ENCODE measurements at places on chromosomes 12 and 14.

- no peak for DNase-seq
Observed at GRCh38 chr12:59595565-59595882, 305 bp upstream of the SLC16A7 start.

DNA sequence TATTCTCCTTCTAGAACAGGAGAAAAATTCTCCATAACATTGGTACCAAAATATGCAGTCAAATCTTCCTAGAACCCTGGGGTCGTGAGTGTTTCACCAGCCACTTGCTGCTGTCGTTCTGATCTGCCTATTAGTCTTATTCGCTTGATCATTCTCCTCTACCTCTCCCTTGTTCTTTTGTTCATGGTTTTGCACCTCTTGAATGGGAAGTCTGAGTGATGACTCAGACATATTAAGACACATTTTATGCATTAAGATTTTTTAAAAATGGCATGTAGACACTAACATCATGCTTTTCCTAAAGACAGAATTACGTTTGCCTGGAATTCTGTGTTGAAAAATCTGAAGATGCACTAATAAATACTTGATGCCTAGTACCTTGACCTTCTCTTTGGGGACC lies 159.2 kb upstream of the LRIG3 start:
- DNase-seq: no peak

- no peak for DNase-seq
Observed at GRCh38 chr12:601976-602699, 61.1 kb downstream of the NINJ2 start.

GRCh38 chr14:55000381-55000780 lies 26.5 kb downstream of the WDHD1 start:
- DNase-seq: peak; percentile 20

GRCh38 chr12:49279706-49280159 lies 14.9 kb downstream of the TUBA1C start:
- DNase-seq: no peak

Data from stromal cell of bone marrow (primary cell).